AG10803 (cell line): ENCODE measurements at places on chromosomes 3 and 15.
A peak's percentile ranks its signal among the peaks of the same experiment; 100 is the strongest.

- DNase-seq = no peak
Observed at GRCh38 chr3:184648636-184649035, 63.2 kb downstream of the MAGEF1 start.

DNA sequence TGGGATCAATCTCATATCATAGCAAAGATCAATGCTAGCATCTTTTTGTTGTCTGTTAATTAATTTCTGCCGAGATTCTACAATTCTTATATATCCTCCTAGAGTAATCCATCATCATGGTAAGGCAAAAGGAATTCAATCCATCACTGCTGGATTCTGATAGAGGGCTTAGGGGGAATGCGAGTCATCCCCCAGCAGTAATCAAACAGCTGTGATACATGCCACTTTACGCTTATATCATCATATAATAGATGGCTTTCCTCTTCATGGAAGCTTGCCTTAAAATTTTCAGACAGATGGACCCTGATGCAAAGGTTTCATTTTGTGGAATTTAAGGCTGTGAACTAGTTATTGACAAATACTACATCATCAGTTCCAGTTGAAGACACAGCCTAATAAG, 645.9 kb downstream of the CADM2 start:
- no peak for DNase-seq

DNA sequence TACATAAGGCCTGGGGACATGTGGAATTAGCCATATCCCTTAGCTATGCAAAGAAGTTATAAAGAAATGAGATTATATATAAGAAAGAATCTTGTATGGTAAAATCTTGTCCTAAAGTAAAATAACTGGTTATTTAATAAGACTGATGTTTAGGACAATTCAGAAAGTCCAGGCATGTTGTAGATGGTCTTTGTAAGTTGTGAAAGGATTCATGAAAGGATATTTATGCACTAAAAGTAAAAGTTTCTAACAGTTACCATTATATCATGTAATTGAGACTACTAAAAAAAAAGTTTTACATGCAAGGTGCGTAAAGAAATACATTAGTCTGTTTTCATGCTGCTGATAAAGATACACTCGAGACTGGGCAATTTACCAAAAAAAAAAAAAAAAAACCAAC, 146.3 kb downstream of the FMN1 start:
- DNase-seq = no peak

DNA sequence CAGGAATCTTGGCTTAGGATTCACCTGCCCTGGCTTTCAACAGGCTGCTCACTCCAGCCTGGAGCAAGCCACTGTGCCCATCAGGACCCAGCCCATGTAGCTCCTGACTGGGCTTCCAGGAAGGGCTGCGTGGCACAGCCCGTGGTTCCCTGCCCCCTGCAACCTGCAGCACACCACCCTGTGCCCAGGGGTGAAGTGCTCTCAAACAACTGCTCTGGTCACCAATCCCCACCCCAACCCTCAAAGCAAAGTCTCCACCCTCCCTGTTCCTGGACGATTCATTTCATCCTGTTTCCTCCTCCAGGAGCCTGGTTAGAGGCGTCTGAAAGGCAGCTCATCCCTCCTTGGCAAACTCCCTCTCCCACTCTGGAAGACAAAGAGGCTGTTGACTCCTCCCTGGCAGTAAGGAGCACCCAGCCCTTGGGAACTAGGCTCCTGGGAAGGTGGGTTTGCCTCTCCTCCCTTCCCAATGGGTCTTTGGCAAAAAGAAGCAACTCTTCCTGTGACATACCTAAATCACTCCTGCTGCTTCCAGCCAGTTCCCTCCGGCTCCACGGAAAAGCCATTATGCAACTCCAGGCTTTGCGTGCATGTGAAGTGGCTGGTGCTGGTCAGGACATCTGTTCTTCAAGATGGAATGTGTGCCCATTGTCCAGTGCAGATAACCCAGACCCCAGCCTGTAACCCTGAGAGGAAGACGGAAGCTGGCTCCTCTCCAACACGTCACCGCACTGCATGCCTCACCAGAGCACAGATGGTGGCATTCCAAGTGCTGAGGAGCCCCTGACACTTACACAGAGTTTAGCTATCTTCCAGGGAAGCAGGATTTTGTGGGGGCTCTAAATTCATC, 29.1 kb upstream of the VIPR1 start:
- peak; percentile 49 for DNase-seq
